A172 (cell line): ENCODE measurements at places on chromosomes 16 and 17.

DNA sequence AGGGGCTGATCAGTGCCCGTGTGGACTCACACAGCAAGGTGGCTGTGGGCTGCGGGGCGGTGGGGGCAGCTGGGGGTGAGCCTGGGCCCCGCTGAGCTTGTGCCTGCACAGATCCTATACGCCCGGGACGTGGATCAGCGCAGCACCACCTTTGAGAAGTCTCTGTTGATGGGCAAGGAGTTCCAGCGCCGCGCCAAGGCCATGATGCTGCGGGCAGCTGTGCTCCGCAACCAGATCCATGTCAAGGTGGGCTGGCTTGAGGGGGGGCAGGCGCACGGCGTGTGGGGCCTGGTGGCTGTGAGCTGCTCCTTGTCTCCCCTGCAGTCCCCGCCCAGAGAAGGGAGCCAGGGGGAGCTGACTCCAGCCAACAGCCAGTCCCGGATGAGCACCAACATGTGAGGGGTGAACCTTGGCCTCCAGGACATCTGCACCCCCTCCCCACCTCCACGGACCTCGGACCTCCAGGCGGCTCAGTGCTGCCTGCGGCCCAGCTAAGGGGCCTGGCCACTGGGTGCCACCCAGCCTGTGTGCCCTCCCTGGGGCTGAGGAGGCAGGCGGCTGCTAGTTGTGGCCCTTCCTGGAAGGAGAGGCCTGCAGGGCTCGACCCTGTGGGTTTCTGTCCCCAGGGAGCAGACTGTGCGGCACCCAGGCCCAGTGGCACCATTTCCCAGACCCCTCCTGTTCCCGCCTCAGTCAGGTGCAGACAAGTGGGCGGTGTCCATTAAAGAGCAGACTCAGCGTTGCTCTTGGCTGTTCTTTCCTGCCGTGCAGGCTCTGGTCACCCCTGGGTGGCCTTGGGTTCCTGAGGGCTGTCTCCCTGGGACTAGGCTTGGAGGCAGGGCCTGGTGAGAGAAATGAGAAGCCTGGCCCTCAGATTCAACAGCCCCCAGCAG is 5.3 kb downstream of the GPS1 start:
- DNase-seq = no peak

- DNase-seq = no peak
Observed at GRCh38 chr16:83806731-83807130, 1.0 kb upstream of the HSBP1 start.

GRCh38 chr17:76234354-76234679 is 6.0 kb downstream of the RNF157 start:
- no peak for DNase-seq

- DNase-seq = no peak
Observed at GRCh38 chr17:31111183-31111582, 16.4 kb downstream of the NF1 start.

- DNase-seq = peak; percentile 90
Observed at GRCh38 chr17:77882481-77883212, 75.9 kb upstream of the TNRC6C start.

GRCh38 chr16:23424292-23424958 is 28.6 kb downstream of the COG7 start:
- DNase-seq = peak; percentile 44

DNA sequence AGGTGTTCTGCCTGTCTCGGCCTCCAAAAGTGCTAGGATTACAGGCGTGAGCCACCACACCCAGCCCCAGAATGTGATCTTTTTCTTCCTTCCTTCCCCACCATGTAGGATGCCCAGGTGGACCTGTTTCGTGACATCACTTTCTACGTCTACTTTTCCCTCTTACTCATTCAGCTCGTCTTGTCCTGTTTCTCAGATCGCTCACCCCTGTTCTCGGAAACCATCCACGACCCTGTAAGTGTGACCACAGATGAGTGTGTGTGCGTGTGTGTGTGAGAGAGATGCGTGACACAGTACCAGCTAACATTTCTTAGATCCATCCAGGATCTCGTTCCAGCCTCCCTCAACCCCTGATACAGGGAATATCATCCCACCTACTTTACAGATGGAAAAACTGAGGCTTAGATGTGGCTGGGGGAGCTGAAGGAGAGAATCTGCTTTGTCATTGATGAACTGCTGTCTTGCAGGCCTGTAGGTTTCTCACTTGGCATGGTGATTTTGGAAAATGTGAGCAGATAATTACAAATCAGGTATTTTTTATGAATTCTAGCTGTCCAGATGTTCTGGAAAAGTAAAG is 67.1 kb downstream of the ABCC1 start:
- DNase-seq = no peak

- DNase-seq = no peak
Observed at GRCh38 chr17:28001149-28001548, 41.3 kb upstream of the NLK start.
